ENCODE measurements at places on chromosomes 13 and 19. TPM values are rescaled to one million over a fixed set of nuclear protein-coding genes. Genes with fewer than 3 reads are reported as not detected.

GRCh38 chr13:46178821-46179220 lies 3.2 kb downstream of the LCP1 start:
- DNase-seq: no peak

KLF2 gene
- total RNA-seq: 10.3 TPM

DNA sequence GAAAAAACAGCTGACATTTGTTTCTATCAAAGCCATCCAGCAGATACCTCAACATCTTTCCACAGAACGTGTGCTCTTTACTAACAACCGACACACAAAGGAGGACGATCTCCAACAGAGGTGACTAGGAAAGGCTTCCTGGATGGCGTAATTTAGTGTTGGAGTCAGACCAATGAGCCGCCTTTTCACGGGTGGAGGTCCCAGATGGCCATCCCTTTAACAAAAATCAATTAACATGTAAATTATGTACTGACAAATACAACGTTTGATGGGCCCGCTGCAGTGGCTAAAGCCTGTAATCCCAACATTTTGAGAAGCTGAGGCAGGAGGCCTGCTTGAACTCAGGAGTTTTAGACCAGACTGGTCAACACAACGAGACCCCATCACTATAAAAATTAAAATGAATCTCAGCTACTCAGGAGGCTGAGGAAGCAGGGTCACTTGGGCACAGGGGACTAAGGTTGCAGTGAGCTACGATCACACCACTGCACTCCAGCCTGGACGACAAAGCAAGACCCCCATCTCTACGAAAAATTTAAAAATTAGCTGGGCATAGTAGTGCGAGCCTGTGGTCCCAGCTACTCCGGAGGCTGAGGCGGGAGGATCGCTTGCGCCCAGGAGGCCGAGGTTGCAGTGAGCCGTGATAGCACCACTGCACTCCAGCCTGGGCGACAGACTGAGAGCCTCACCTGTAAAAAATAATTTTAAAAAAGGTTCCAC lies 1.2 kb upstream of the DPY19L3 start:
- no peak for DNase-seq

DNA sequence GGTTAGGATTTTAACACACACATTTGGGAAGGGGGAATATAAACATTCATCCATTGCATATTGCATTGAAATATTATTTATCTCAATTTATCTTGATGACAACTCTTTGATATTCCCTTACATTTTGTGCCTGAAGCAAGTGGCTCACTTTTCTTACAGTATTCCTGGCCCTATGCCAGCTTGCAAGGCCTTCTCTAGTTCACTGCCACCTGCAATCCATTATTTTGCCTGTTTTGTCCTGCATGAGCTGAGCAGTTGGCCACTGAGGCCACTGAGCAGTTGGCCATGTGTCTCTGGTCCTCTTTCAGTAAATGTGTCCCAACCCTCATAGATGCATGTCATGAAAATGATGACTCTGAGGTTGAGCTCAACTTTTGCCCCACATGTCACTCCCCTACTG lies 49.8 kb downstream of the CBY2 start:
- DNase-seq: no peak

GRCh38 chr19:6446452-6446851 lies 12.9 kb upstream of the SLC25A41 start:
- DNase-seq: no peak

DNA sequence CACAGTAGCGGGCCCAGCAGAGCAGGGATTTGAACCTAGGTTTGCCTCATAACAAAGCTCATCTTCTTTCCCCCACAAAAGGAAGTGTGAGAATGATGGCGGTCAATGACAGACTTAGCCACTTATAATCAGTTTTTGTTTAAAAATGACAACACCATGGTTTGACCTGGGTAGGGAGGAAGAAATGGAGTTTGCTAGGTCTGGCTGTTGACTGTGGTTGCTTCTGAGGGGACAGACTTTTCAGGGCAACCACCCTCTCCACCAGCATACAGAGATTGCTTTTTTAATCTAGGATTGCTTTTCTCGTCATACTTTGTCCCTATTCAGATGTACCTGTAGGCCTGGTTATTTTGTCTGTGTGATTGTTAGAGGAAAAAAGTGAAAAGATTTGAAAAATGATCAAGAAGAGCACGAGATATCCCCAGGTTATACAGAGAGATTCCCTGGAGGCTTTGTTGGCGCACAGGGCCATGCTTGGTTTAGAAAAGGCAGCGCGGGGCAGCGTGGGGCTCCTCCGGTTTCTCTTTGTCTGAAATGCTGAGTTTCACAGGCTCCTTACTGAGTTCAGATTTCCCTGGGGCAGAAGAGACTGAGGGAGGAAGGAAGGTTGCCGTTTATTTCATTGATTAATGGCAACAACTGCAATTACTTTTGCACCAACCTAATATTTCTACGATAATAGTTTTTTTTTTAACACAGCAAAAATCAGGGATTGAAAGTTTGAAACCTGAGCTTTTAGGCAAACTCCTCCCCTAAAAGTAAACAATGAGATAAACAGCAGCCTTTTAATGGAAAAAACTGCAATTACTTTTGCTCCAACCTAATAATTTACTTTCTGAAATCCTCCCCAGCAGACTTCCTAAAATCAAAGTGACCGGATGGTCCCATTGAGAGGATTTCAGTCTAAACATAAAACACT lies 97.0 kb upstream of the RNF113B start:
- no peak for DNase-seq

USHBP1 gene
- 2.0 TPM for total RNA-seq

DNA sequence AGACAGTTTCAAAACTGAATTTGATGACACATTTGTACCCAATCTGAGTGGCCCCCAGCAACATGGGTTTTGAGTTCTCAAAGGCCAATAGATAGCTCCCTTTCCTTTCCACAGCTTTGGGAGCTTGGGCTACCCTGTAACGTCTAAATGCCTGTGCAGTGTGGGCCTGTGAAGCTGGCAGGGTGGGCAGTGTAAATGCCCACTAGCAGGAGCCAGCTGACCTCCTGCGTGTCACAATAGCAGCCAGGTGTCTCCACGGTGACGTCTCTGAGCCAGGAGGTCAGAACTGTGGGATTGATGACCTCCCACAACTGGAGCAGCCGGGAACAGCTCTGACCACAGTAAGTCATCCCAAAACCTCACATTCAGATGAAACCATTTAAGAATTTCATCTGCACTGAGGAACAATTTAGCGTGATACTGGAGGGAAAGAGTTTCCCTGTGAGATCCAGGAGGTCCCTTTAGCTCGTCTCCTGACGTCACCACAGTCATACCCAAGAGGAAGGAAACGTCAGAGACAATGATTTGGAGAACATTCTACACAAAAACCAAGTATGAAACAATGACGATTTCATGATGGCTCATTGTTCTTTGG lies at the start of gene IPO5:
TSS of gene IPO5 (plus strand) at position 300 of the 595 bp plus-strand sequence. CDS start 23,022 bp downstream, outside the sequence.
- DNase-seq: no peak

ZNF253 gene
- total RNA-seq: 9.5 TPM

DNA sequence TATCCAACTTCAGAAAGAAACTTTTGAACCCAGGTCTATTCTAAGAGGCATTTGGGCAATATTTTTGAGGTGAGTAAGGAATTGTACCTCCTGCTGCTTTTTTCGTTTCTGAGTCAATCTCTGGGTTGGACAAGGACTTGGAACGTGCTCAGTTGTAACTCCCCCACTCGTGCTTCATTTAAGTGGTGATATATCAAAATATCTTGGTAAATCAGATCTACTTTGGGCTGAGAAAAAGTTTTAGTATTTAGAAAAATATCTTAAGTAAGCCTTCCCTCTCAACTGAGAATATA lies 728.9 kb downstream of the EFNB2 start:
- no peak for DNase-seq

GRCh38 chr13:111962431-111962891 lies 104.5 kb upstream of the SOX1 start:
- DNase-seq: no peak

DNA sequence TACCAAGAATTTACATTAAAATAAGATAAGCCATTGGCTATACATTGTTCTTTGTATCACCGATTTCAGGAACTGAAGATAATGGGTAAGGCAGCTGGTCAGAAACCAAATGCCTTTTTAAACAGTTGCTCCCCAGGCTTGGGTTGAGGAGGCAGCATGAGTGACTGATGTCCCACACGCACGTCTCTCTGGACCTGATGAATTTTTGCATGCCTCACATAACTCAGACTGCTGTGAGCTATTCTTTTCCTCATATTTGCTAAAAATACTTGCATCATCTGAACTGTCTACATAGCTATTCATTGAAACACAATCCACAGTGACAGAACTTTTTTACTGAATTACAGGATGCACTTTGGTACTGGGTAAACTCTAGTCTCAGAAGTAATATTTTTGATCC lies 123.6 kb upstream of the MAB21L1 start:
- no peak for DNase-seq

UBE2L5 gene
- total RNA-seq: 0.99 TPM

CLEC17A gene
- 0.10 TPM for total RNA-seq

DNA sequence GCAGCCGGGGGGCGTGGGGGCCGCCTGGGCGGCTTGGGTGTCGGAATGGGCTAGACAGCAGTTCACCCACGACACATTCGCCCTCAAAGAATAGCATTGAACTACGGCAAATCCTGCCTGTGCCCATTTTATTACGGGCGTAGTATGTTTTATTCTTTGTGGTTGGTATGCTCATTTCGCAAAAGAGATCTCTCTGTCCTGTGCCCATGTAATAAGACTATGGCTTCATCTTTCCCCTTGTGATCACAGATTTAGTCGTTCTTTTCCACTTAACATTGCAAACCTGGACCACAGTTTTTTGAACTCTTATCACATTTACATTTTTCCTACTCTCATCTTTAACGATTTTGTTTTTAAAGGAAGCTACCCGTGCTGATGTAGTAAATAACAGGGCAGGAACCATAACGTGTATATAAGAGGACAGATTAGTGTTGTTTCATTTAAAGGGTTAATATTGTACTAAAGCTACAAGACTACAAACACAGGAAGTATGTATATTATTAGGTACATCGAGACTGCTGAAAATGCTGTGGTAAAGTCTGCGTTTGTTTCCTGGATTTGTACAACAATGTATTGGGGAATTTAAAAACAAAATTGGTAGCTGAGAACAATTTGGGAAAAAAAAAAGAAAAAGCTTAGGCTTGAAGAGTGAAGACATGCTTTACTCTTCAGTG lies 3.2 kb upstream of the MYCBP2 start:
- DNase-seq: peak; percentile 34

- peak; percentile 29 for DNase-seq
These were observed 11.1 kb downstream of the SLC7A10 start for GRCh38 chr19:33214596-33214995.

KLK2 gene
- not detected for total RNA-seq

GRCh38 chr19:16862826-16863415 lies 25.9 kb upstream of the F2RL3 start:
- DNase-seq: no peak

DNA sequence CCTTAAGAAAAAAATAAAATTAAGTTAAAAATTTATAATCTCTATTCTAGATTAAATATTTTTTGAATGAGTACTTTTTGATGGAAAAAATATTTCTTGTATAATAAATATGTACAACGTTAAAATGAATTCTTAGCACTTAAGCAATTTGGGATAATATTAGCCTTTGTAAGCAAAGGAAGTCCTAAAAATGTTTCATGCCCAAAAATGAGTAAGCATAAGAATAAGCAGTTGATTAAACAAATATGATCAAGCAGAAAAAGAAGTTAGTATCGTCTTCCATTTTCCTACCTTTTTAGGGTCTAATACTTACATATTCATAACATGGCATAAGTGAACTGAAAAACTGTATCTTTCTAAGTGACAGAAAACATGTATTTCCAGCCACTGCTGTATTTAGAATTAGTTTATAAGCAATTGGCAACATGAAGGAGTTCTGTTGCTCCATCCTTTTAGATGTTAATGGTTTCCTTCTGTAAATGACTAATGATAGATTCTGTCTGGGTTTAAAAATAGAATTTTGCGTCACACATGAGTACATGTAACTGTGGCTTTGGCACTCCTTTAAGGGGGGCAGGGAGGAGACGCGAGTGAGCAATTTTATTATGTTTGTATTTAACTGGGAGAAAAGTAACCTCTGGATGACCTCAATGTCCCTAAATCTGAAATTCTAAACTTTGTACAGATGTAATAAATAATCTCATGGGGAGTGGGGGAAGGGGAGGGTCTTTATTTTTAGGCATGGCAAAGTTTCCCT lies 237.4 kb downstream of the RGCC start:
- peak; percentile 96 for DNase-seq

GRCh38 chr13:41224113-41225110 lies 30.0 kb upstream of the KBTBD7 start:
- DNase-seq: no peak

DNA sequence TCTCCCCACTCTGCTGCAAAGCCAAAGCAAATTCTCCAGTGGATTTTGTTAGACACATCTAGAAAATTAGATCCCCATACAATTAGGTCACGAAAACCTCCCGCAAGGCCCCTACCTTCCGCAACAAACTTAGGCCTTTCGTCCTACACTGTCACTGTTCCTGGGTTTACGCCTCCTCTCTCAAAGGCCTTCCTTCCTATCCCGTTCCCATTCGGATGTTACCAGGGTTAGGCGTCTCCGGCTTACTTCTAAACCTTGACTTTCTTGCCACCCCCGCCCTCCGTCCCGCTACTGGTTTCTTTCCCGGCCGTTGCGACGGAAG lies 754 bp downstream of the RNF6 start:
- DNase-seq: no peak

GRCh38 chr13:77545626-77546412 lies 10.3 kb downstream of the SCEL start:
- DNase-seq: no peak

DNA sequence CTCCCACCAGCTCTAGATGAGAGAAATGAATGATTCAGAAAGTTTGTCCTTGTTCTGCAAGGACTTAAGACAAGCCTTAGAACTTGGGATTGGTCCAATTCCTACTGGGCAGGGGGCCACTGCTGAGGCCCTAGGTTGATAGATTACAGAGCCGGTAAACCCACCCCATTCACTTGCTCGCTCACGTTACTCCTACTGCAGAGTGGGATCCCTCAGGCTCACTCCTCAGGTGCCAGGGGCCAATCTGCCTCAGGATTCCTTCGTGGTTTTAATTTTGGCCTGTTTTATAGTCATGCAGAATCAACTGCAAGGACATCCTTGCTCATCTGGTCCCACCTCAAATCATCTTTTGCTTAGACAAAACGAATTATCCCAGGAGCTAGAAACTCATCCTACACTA lies 59.0 kb downstream of the SERP2 start:
- DNase-seq: no peak

GRCh38 chr13:111027458-111028439 lies 87.4 kb upstream of the ARHGEF7 start:
- no peak for DNase-seq

- DNase-seq: no peak
These were observed 14.6 kb downstream of the AP2A1 start for GRCh38 chr19:49781394-49781793.

GRCh38 chr13:114081761-114082681 lies 50.4 kb downstream of the RASA3 start:
- DNase-seq: no peak

GRCh38 chr19:9827289-9828238 lies at the start of gene UBL5:
TSS of gene UBL5 (plus strand) at chr19:9827918. CDS start at chr19:9828338, 420 bp downstream.
- peak; percentile 85 for DNase-seq

DNA sequence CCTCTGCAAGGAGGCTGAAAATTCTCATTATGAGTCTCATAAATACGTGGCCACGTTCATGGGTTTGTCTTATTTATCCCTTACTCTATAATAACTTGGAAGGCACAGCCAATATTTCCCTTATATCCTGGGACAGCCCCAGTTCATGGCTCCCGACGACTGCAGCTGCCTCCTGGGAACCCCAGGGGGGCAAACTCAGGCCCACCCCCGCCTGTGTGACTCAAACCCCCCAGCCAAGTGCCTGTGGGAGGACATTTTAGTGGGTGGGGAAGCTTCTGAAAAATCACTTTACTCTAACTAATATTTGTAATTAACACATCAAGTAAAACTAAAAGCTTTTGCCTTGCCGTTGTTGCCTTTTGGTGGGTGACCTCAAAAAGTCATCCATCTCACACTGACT lies 14.3 kb downstream of the RASA3 start:
- no peak for DNase-seq
